ENCODE measurements at places on chromosomes 5 and 9. TPM values are rescaled to one million over a fixed set of nuclear protein-coding genes. Genes with fewer than 3 reads are reported as not detected.

Gene TAF11L10
- not detected for total RNA-seq

GRCh38 chr9:83582029-83582428 is 40.9 kb upstream of the IDNK start:
- no peak for DNase-seq

GRCh38 chr5:61322738-61323725 is 9.0 kb upstream of the ZSWIM6 start:
- no peak for DNase-seq

DNA sequence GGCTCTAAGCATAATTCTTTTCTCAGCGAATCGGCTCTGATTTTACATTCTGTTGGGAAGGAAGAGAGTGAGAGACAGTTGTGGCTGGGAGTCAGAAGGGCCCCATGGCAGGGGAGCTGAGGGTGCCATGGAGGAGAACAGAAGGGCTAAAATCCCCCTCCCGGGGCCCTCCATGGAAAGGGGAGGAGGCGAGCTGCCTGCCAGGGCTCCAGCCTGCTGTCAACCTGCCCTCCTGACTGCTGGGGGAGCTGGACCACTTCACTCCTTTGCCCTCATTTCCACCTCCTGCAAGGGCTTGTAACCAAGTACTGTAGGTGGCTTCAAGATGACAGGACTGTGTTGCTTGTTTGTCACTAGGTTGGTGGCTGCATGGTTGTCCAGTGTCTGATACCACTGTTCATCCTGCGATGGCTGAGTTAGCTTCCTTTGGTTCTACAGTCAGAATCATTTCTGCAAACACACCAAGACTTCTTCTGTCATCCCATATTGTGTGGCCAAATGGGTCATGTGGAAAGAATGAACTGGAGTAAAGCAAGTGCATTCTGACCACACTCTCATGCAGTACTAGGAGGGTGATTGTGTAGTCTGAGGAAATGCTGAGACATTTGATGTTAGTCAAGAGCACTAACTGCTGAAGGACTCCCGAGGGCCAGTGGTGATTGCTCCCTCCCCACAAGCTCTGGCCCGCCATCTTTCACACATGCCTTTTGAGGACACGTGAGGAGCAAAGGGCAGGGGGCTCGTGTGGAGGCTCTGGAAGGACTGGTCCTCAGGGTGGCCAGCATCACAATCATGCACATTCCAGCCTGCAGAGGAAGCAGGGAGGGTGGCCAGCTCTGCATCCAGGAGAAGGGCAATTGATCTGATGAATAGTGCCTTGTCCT is 307.2 kb downstream of the GADD45G start:
- no peak for DNase-seq

DNA sequence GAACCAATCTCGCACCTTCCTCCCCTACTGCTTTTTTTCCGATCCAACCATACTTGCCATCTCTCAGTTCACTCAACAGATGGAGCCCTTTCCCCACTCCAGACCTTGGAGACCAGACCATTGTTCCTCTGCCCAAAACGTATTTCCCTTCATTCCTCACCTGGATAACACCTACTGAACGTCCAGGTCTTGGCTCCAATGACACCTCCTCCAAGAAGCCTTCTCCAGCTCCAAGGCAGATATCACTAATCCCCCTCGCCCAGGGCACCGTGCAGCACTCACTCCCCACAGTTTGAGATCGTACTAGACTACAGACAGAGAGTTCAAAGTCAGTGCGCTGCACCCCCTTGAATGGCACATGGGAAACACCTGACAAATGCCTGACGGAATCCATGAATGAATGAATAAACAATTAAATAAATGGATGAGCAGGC is 47.1 kb upstream of the AKNA start:
- DNase-seq = no peak

- DNase-seq = peak; percentile 53
These were observed 4.0 kb downstream of the LPCAT1 start for GRCh38 chr5:1519631-1520210.

DNA sequence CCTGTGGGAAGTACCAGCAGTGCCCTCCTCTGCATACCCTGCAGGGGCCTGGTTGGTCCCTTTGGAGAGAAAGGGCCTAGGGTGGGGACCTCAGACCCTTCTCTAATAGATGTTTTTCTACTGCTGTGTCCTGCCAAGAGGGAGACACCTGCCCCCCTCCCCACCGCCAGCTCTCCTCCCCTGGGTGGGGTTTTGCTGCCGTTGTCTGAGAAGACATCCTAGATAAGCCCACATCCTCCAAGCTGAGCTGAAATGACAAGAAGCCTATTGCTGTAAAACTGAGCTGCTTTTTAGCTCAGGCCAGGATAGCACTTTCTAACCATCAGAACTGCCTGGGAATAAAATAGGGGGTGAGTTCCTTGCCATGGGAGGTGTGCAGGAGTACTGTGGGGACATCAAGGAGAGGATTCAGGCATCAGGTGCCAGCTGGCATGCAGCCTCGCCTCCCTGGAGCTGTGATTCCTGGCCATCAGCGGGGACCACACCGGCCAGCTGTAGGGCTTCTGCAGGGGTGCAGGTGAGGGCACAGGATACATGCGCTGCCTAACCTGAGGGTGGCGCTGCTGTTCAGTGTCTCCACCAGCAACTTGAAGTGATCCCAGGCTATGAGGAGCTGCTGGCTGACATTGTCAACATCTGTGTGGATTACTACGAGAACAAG is 37.9 kb downstream of the CYFIP2 start:
- no peak for DNase-seq

DNA sequence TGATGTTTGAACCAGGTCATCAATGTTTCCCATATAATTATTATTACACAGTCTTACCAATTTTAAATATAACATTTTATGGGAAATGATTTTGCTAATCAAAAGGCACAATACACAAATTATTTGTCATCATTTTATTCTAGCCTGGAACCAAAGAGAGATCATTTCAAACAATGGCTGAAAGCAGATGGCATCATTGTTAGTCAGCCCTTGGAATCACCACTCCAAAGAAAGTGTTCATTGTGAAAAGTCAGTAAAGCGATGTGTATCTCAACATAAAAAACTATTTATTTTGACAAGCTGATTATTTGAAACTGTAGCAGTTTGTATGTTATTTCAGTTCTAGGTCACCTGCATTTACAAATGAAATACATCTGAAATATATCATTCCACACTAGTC is 1068.7 kb downstream of the CDH12 start:
- no peak for DNase-seq

GRCh38 chr5:148786456-148786855 is 40.0 kb upstream of the ADRB2 start:
- no peak for DNase-seq

DNA sequence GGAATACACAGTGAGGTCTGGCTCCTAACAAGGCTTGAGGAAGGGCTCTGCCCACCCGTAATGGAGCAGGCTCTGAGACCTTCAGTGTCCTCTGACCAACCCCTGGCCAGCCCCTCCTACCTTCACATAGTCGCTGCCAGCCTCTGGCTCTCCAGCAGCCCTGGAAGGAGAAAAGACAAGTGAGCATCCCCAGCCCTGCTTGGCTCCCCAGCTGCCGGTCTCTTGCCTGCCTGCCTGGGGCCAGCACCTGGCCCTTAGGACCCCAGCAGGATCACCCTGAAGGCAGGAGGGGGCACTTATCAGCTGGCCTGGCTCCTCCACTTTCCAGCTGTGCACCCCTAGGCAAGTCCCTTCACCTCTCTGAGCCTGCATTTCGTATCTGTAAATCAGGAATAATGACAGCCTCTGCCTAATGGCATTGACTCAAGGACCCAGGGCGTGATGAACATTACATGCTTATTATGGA is 16.9 kb downstream of the SH2D3C start:
- no peak for DNase-seq

Data from suprapubic skin (tissue), 4 donors.